Lower lobe of right lung (tissue), 2 donors: ENCODE measurements at places on chromosomes 3 and 15.

DNA sequence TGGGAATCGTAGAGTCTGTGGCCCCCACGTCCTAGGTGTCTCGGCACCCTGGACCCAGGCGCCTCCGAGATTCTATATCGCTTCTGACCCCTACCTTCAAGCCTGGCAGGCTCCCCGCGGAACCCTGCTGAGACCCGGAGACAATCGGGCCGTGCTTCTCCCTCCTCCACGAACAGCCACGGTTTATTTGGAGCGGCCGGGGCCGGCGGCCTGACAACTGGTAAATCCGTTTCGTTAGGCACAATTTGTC lies 1.4 kb downstream of the GATA2 start:
- DNase-seq: no peak

DNA sequence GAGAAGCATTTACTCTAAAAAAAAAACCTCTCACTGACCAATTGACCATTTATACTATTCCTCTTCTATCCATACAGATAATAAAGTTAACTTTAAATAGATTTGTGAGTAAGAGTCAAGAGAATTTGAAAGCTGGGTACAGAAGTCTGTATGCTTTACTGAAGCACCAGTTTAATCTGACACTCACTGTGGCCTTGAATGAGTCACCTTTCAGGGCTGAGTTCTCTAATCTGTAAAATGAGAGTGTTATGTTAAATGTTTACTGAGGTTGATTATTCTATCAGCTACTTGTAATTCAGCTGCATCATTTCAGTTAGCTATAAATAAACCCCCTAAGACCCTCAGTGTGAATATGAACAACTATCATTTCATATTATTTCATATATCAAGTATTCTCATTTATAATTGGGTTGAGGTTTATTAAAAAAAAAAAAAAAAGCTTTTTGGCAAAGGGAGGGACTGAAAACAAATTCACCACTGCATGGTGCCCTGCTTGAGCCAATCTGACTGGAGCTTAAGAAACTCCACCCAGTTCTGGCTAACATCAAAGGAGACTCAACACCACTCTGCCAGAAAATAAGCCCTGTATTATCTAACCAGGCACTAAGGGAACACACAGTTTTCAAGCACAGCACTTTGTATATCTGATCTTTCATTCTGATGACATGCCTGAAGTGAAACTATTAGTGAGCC lies 2.8 kb downstream of the MAP4 start:
- no peak for DNase-seq

- DNase-seq: peak; percentile 89
These were observed at the start of gene SUMF1 for GRCh38 chr3:4466741-4467521. Gene SUMF1, minus strand, starts transcription at chr3:4467269. Its CDS starts 24 bp downstream, at chr3:4467245.

DNA sequence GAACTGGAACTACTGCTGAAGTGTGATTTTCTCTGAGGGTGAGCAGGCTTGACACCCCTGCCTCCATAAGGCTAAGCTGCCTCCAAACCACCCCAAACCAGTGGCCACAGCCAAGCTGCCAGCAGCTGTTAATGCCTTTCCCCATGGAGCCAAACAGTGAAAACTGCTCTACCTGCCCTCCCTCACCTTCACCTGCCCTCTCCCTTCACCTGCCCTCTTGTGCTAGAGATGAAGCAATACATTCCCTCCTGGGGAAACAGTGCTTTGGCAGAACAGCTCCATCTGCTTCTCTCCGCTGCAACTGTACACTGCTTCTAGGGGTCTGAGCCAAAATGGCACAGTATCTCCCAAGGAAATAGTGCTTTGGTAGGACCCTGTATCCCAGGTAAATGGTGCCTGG lies 374.1 kb downstream of the FHIT start:
- DNase-seq: no peak

GRCh38 chr3:11932636-11933035 lies 71.6 kb upstream of the SYN2 start:
- DNase-seq: no peak

DNA sequence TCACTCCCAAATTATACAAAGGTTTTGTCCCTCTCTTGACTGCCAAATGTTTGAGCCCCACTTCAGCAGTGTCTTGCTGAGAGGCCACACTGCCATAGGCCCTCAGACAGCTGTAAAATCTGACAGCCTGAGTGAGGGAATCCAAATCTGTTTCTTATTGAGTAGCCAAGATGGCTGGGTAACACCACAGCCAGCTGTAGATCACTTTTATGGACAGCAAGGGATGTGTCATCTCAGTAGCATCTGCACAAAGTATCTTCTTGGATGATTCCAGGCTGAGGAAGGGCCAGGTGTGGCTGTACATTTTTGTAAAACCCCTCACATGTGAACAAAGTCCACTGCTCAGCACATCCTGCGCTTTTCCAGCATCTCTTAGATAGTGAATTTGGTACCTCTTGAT lies 237.0 kb upstream of the LRTM1 start:
- no peak for DNase-seq
